ENCODE measurements at places on chromosomes 16 and 17.

GRCh38 chr17:50847566-50847965 lies 12.2 kb downstream of the WFIKKN2 start:
- no peak for DNase-seq

- DNase-seq: no peak
Measured at GRCh38 chr16:73304008-73304774, 256.3 kb upstream of the ZFHX3 start.

DNA sequence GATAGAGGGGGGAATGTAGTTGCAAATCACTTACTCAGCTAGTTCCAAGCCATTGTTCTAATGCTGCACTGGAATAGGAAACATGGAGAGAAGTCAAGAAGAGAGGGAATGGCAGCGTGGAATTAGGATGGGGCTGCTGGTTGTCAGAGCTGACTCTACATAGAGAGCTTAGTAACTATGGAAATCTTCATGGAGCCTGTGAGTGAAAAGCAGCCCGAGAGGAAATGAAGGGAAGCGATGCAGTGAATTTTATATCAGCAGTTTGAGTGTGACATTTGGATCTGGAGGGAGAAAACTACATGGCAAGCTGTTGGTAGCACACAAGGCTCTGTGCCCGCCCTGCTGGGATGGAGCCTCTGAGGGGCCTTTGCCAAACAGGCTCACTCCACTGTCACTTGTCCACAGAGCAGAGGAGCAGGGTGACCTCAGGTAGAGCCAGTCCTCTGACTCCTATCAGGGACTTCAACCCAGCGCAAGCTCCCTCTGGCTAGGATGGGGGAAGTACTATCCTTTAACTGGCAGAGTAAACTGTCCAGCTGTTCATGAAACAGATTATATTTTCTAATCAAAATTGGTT lies 27.9 kb upstream of the PMFBP1 start:
- no peak for DNase-seq

- DNase-seq: peak; percentile 24
Measured at GRCh38 chr16:87324411-87325275, 7.5 kb upstream of the C16orf95 start.

- DNase-seq: no peak
Measured at GRCh38 chr17:57624386-57624785, 120.7 kb downstream of the CCDC182 start.

DNA sequence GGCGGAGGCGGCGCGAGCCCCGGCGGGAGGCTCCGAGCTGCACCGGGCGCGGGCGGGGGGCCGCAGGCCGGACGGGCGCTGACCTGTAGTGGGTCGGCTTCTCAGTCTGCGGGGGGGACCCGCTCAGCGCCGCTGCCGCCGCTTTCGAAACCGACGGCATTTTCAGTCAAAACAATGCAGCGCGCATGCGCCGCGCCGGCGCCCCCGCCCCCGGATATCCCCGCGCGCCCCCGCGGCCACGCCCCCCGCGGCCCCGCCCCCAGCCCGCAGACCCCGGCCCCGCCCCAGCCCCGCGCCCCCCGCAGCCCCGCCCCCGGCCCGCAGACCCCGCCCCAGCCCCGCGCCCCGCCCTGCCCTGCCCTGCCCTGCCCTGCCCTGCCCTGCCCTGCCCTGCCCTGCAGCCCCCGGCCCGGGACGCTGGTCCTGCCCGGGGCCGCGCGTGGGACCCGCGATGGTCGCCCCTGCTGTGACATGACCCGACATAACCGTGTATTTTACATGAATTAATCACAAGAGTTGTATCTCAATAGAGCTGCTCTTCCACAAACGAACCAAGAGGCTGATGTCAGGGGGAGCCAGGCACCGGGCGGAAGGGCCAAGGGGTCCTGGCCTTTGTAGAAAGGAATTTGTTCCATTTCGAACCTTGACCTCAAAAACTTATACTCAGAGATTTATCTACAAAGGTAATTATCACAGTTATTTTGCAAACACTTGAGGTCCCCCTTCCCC lies at the start of gene UNKL:
UNKL (minus strand) TSS at position 173 of the 729 bp plus-strand sequence; CDS start at position 160, 13 bp downstream.
- DNase-seq: peak; percentile 69

- DNase-seq: no peak
Measured at GRCh38 chr16:19168371-19169081, 486 bp downstream of the SYT17 start.

DNA sequence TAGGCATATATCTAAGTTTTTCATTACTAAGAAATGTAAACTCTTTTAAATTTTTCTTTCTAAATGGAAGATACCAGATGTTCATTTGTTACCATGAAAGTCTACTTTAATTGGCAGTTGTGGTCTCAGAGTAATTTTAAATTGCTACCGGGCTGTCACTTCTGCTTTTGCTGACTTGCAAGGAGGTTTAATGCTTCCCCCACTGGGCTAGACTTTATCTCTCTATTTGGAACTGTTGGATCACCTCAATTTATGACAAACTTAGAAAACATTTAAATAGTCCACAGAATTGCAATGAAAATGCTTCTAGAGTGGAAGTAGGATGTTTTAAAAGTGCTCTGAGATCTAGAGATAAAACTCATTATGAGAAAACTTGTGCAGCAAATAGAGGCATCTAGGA lies 479.8 kb upstream of the GOT2 start:
- no peak for DNase-seq

DNA sequence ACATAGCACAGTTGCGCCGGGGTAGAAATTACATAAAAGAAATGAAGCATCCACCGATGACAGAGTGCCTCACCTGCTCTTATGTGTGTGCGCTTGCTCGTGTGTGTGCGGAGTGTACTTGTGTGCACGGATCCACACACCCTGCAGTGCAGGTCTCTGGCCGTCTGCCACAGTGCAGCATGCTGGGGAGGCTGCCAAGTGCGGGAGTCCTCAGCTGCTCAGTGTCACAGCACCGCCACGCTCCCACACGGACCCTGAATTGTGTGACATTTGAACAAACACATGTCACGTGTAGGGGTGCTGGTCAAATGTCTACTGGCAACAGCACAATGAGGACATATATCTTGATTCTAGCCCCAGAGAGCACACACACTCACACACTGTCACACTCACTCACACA lies 243.0 kb upstream of the MYOCD start:
- DNase-seq: no peak

GRCh38 chr17:74426551-74427047 lies 5.3 kb upstream of the GPRC5C start:
- DNase-seq: no peak

DNA sequence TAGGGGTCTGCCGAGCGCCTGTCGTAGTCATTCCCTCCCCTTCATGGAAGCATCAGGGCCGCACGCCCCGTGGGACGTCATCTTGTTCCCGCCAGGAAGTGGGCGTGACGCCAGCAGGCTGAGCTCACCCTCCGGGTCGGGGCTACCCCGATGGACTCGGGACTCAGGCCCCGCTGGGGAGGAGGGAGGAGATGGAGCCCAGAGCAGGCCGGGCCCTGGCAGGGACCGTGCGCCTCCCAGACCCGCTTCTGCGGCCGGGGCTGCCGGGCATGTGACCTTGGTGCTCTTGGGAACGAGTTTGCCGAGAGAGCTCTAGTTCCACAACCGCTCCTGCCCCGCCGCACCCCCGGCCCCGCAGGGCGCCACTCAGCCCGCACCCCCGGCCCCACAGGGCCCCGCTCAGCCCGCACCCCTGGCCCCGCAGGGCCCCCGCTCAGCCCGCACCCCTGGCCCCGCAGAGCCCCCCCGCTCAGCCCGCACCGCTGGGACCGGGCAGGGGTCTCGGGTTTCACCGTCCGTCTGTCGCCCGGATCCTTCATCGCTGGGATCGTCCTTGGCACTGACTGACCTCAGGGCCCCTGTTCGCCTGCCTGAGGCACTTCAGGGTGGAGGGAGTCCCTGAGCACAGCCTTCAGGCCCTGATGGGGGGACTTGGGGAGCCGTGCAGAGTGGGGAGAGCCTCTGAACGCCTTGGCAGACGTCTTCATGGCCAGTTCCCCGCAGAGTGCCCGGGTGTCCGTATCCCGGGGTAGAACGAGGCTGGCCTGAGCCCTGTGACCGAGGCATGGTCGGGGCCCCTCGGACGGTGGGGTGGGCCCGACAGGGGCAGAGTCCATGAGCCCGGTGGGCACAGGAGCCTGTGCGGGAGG lies 5.8 kb downstream of the CACNA1H start:
- DNase-seq: no peak

DNA sequence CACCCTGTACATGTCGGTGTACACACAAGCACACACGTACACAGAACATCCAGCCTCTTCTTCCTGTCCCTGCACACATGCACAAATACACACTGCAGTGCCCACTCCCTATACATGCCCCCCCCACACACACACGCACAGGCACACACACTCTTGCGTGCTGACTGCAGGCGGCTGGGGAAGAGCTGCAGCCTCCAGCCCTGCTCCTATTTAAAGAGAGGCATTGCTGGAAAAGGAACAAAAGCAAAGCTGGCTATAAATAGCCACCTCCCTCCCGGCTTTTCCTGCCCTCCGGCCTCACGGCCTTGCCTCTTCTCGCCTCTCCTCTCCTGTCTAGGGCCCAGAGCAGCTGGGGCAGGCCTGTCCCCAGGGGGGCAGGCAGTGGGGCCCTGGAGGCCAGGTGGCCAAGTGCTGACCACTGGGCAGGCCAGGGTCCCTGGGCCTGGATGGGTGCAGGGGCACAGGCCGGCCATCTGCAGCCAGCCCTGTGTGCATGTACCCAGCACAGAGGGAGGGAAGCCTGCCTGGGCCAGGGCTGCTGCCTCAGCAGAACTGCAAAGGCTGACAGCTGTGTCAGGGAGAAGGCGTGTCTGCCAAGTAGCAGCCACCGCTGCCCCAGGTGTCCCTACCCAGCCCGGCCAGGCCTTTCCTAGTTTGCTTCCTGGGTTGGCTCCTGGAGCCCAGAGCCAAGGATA lies 25.4 kb downstream of the RTN4RL1 start:
- no peak for DNase-seq

DNA sequence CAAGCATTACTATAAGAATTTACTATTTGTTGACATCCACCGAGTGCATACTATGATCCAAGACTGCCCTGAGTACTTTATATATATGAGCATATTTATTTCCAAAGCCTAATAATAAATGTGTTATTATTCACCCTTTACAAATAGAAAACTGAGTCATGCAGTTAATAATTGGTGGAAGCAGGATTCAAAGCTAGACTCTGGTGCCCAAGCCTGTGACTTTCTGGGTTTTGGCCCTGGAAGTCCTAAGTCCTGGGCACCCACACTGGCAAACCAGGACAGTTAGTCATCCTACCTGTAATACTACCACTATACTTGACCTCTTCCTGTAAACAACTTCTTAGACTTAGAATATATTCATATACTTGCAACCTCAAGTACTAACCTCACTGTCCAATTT lies 257.4 kb upstream of the IRX5 start:
- DNase-seq: no peak

DNA sequence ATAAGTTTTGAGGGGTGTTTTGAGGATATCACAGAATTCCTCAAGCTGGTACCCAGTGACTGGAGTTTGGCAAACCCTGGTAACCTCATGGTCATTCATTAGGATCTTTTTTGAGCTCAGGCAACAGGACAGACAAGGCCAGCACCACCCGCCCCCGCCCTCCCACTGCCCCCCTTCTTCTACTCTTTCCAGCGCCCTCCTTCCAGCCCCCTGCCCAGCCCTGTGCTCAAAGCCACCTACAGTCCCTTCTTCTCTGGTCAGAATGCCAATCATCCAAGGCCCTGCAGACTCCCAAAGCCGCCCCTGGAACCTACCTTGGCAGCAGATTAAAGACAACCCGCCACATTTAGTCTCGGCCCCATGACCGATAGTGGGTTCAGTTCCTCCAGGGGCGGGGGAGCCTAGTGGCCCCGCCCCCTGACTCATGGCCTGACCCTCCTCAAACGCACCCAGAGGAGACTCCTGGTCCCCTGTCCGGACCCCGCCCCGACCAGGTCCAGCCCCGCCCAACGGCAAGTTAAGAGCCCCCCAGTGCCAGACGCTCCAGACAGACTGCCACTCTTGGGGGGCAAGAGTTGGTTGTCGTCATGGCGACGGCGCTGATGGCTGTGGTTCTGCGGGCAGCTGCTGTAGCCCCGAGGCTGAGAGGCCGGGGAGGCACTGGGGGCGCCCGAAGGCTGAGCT lies at the start of gene NAGS:
NAGS (plus strand) TSS at position 546 of the 684 bp plus-strand sequence; CDS start at position 588, 42 bp downstream.
- no peak for DNase-seq

DNA sequence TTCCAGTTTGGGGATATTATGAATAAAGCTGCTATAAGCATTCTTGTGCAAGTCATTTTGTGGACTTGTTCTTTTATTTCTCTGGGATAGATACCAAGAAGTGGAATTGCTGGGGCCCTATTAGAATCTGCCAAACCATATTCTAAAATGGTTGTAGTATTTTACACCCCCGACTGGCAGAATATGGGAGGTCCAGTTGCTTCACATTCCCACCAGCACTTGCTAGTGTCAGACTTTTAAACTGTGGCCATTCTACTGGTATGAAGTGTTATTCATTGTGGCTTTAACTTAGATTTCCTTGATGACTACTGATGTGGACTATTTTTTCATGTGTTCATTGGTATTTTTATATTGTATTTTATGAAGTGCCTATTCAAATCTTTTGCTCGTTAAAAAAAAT lies 18.1 kb upstream of the NUP93 start:
- no peak for DNase-seq

DNA sequence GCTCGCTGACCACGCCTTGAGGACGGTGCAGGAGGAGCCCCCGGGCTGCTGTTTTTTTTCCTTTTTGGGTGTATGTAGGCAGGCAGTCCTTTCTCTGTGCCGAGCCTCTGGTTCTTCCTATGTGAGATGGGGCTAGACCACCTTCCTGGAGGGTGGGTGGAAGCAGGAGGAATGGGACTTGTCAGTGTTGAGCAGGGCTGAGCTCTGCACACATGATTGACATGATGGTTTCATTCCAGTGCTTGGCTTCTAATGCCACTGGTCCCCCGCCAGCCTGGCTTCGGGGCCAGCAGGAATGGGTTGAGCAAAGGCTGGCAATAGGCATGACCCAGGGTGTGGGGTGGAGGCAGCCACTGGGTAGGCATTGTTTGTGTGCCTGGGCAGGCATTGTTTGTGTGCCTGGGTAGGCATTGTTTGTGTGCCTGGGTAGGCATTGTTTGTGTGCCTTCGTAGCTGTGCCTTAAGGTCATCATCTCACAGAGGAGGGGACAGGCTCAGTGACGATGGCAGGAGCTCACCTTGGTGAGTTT lies 14.2 kb upstream of the ADCY7 start:
- no peak for DNase-seq

DNA sequence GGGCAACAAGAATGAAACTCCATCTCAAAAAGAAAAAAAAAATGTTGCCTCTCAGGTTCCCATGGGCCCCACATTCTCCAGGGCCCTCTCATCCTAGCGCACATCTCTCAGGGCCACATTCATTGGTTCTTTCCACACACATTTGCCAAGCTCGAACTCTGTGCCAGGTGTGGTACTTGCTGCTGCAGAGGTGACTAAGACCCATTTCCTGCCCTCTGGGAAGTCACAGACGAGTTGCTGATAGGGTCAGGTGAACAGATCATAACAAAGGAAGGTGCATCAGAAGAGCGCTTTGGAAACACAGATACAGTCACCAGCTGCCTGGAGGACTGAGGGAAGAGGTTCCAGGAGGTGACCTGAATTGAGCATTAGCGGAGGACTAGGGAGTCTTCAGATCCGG lies 1.0 kb downstream of the GSDMA start:
- DNase-seq: peak; percentile 35

GRCh38 chr17:49994085-49995054 lies 654 bp downstream of the DLX3 start:
- DNase-seq: no peak

GRCh38 chr17:75047398-75048098 lies 523 bp downstream of the KCTD2 start:
- DNase-seq: no peak

- DNase-seq: peak; percentile 71
Measured at GRCh38 chr16:28188085-28188916, 23.5 kb downstream of the XPO6 start.

- no peak for DNase-seq
Measured at GRCh38 chr16:69633375-69633774, 67.6 kb downstream of the NFAT5 start.

Measured in T-helper 2 cell (primary cell).